ENCODE measurements at places on chromosomes 1 and 21.
A peak's percentile ranks its signal among the peaks of the same experiment; 100 is the strongest.

- no peak for DNase-seq
Observed at GRCh38 chr1:14954210-14954609, 199.3 kb upstream of the TMEM51 start.

- DNase-seq, result no peak
Observed at GRCh38 chr21:42311160-42311559, 4.0 kb downstream of the TFF3 start.

DNA sequence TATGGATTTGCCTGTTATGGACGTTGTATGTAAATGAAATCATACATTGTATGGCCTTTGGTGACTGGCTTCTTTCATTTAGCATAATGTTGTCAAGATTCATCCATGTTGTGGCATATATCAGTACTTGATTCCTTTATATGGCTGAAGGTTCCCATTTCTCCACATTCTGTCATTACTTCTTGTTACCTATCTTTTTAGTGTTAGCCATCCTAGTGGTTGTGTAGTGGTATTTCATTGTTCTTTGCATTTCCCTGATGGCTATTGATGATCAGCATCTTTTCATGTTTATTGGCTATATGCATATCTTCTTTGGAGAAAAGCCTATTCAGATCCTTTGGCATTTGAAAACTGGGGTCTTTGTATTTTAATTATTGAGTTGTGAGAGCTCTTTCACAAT is 39.8 kb upstream of the PODN start:
- DNase-seq, result no peak

DNA sequence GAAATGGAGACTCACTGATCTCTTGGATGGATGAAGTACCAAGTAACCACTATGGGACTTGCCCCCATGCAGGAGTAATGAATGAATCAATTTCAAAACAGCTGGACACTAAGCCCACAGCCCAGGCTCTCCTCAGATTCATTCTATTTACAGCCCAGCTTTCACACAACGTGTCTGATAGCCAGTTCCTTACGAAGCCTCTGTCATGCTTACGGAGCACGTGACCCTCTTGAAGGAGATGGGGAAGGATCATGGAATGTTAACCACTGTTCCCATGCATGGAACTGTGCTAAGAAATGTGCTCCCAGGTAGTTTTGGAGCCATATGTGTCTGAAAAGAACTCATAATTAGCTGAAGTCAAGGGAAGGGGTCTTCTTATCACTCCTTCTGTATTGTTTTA is 124.1 kb downstream of the KIF26B start:
- no peak for DNase-seq

DNA sequence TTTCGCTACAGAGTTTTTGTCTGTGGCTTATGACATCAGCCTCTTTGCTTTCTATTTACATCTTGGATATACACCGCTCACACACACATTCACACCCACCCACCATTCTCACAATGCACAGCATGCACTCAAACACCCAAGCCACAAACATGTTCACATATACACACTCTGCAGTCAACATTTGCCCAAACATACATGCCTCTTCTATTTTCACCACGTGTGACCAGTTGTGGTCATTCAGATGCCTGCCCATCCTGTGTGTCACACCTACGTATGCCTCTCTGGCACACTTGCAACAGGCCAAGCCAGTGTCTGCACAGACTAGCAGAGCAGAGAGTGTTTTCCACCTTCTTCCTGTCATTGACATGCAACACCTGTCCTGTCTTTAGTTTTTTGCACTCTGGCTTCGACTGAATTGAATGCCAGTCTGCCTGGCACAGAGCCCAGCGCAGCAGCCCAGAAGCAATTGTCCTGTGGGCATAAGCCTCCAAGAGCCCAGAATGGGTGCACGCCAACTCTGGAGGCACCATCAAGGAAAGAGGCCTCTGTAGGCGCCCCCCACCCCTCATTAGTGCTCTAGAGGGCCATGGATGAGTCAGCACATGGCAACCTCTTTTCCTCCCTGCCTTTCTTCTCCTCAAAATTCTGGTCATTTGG is 37.7 kb upstream of the LRRN2 start:
- no peak for DNase-seq

DNA sequence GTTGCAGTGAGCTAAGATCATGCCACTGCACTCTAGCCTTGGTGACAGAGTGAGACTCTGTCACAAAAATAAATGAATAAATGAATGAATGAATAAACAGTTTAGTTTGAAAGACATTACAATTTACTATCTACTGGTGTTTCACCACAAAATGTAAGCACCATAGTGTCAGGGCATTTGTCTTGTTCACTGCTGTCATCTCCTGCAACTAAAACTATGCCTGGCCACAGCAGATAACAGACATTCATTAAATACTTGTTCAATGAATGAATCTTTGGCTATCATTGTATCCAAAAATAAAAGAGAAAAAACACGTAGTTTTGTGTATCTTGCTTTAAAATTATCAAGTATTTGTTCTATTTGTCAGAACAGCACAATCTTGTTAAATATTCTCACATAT is 32.5 kb downstream of the SASS6 start:
- no peak for DNase-seq

- no peak for DNase-seq
Observed at GRCh38 chr1:51515312-51515960, 3.6 kb downstream of the EPS15 start.

- DNase-seq, result peak; percentile 63
Observed at GRCh38 chr1:38029685-38030511, 16.7 kb downstream of the POU3F1 start.

- no peak for DNase-seq
Observed at GRCh38 chr1:191618181-191618580, 540.1 kb upstream of the RGS18 start.

GRCh38 chr21:41387042-41387819 is 25.4 kb downstream of the MX2 start:
- no peak for DNase-seq

GRCh38 chr1:3598051-3598491 is 13.2 kb downstream of the MEGF6 start:
- DNase-seq, result peak; percentile 60

GRCh38 chr1:232505884-232506283 is 124.0 kb downstream of the SIPA1L2 start:
- DNase-seq, result no peak

- DNase-seq, result peak; percentile 60
Observed at GRCh38 chr1:18875107-18875795, 15.8 kb upstream of the TAS1R2 start.

DNA sequence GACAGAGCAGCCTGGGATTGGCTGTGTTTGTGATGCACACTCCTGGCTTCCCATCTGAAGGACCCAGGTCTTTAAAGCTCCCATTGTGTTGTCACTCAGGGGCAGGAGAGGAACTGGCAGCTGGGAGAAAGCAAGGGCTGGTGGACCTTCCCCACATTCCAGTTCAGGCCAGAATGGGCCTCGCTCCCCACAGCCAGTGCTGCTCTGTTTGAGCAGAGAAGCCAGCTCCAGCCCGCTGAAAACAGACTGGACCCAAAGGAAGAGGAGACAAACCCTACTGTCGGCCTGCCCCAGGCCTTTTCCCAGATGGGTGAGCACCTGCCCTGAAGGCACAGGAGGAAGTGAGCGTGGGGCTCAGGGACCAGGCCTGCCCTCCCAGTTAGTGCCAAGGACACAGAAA is 499.4 kb downstream of the NPHP4 start:
- DNase-seq, result no peak

DNA sequence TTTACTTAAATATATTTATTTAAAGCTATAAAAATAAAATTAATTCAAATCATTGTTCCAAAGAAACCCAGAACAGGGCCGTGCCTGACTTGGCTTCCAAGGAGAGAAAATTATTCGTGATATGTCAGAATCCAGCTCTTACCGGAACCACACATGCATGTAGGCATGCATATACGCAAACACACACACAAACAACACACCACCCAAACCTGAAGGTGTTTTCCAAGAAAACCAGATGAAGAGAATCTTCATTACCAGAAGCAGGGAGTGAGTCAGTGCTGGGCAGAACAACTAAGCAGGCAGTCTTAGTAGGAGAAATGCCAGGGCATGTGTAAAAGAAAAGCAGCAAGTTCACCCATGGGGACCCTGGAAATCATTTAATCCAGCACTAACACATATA is 432.0 kb upstream of the BEND5 start:
- DNase-seq, result no peak

DNA sequence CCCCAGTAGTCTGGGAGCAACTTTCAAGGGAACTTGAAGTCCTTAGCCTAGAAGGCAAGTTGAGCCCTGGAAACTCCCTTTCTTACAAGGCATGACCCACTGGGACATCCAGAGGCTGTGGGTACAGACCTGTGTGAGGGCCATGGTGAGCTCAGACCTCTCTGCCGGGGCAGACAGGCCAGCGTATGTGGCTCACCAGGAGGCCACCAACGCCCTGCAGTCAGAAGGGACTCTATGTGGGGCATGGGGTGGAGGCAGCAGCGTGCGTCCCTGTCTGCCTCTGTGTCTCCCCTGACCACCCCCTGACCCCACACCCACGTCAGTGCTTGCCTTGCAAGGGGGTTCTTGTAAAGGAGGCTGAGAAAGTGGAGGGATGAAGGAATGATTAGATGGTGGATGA is 10.8 kb downstream of the COQ8A start:
- no peak for DNase-seq

- no peak for DNase-seq
Observed at GRCh38 chr1:34785231-34785874, 4.3 kb downstream of the GJB3 start.

DNA sequence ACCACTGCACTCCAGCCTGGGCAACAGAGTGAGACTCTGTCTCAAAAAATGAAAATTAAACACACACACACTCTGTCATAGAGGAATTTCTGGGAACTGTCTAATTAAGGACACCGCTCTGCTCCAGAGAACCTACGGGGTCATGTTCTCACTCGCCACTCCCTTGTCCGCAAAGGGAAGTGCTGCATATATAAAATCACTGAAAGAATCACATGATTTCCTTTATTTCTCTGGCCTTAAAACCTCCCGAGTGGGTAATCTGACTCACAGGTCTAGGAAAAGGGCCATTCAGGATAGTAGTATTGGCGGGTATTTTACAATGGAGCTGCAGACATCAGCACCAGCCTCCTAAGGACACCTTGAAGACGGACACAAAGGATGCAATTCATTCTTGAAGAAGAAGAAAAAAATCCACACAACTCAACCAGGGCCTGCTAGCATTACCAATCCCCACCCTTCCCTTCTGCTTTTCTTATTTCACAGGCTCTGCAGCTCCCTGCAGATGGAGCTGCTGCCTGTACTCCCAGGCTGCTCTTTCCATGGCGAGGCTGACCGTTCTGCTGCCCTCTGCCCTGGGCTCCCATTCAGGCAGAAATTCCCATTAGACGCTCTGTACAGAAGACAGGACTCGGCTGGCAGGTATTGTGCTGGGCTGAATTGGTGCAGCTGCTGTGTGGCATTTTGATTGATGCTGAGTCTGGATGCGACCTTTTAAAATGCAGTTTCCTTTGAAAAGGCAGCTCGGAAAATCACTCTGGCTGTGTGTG is 53.3 kb upstream of the FAM89A start:
- peak; percentile 38 for DNase-seq

DNA sequence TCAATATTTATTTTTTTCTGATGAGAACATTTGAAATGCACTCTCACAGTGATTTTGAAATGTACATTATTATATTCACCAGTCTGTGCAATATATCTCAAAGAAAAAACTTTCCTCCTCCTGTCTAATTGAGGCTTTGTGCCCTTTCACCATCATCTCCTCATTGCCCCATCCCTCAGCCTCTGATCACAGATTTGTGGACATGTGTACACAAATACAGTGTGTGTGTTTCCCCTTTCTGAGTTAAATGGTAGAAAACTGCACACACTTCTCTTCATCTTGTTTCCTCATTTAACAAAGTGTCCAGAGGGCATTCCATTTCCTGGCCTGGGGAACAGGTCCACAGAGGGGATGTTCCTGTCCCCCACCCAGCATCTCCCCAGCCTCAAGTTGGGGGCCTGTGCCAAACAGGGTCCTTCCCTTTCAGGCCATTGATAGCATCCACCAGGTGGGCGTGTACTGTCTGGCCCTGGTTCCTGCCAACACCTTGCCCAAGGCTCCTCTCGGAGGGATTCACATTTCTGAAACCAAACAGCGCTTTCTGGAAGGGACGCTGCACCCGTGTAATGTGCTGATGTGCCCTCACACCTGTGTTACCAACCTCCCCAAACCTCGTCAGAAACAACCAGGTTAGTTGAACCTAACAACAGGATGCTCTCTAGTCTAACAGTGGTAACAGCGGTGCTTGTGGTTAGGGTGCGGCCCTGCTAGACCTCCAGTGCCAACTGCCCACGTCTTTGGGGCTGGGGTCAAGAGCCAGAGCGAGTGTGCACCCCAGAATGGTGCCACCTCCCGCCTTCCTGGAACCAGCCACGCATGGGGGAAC is 54.6 kb downstream of the S100B start:
- no peak for DNase-seq

GRCh38 chr1:77031106-77031662 is 163.9 kb downstream of the ST6GALNAC5 start:
- no peak for DNase-seq

GRCh38 chr1:210571356-210572284 is 242.9 kb downstream of the HHAT start:
- DNase-seq, result no peak

All from right kidney (tissue), 9 donors.